ENCODE measurements at places on chromosomes 5 and 9.
A peak's percentile ranks its signal among the peaks of the same experiment; 100 is the strongest.

DNA sequence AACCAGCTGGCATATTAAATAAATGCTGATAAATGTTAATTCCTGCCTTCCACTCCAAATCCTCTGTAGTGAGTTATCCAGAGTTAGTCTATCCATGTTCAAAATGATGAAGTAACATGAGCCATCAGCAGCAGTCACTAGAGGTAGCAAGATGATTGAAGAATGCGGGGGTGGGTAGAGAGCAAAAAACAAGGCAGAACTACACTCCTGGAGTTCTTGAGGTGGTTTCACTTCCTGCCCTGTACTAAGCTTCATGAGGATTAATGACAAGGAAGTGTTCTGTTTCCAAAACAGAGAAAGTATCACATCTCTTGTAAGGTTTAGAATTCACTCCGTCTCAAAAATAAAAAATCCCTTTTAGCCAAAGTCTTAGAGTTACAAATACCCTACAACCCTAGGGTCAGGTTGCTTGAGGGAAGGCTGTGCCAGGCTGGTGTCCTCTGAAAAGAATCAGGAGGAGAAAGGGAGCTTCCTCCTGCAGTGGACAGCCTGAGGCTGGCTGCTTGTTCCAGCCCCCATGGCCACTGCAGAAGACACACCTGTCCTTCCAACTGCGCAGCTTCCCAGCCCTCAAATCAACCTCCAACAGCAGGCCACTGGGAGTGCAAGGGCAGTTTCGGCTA, 180.2 kb downstream of the DENND1A start:
- DNase-seq = no peak

- no peak for DNase-seq
These were observed 53.8 kb upstream of the FTMT start for GRCh38 chr5:121797681-121798518.

GRCh38 chr5:32323741-32324140, 11.0 kb upstream of the MTMR12 start:
- no peak for DNase-seq

GRCh38 chr9:127897193-127897692, 2.2 kb downstream of the ST6GALNAC6 start:
- DNase-seq = no peak

DNA sequence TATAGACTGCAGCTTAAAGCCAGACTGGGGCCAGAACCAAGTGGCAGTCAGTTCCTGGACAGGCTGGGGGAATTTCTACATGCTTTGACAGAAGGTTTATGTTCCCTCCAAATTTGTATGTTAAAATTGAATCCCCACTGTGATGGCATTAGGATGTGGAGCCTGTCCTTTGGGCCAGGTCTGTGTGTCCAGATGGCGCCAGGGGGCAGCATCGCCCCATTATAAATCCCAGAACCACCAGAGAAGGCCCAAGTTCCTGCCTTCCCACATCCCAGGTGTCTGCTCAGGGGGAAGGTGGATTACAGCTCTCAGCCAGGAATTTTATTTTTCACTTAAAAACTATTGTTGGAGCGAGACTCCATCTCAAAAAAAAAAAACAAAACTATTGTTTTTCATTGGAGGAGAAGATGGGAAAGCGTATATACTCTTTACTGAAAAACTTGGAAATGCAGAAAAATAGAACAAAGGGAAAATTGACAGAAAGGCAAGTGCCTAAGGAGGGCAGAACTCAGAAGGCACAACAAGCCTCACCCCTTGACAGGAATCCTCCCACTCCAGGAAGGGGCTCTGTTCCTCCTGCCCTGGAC, 5.0 kb downstream of the IL3 start:
- DNase-seq = no peak

- DNase-seq = peak; percentile 50
These were observed 29.3 kb upstream of the UNC5A start for GRCh38 chr5:176781054-176781375.

- no peak for DNase-seq
These were observed 32.4 kb upstream of the RPL26L1 start for GRCh38 chr5:172926796-172927195.

- DNase-seq = no peak
These were observed 142.8 kb upstream of the SV2C start for GRCh38 chr5:75940418-75940817.

GRCh38 chr5:123287881-123288280, 135.3 kb downstream of the CEP120 start:
- DNase-seq = no peak

GRCh38 chr9:78486661-78487060, 189.7 kb downstream of the PSAT1 start:
- no peak for DNase-seq

DNA sequence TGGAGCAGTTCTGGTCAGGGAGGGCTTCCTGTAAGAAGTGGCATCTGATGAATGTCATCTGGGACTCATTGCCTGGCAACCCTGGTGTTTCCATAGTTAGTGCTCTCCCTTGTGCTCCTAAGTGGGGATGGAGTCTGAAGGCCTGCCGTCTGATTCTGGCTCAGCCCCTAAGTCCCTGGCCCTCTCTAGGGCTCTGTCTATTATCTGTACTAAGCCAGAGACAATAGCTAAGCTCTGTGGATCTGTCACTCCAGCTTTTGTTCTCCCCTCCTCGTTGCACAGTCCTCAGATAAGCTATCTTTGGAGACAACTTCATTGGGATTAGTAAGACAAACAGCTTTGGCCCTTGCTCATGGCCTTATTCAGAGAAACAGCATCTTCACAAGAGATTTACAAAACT, 30.6 kb upstream of the TTC1 start:
- DNase-seq = no peak

- no peak for DNase-seq
These were observed 105.7 kb downstream of the TMEM174 start for GRCh38 chr5:73278693-73279092.

- DNase-seq = no peak
These were observed 5.7 kb upstream of the SYK start for GRCh38 chr9:90795871-90796317.

GRCh38 chr5:1762121-1762882, 37.3 kb downstream of the MRPL36 start:
- no peak for DNase-seq

DNA sequence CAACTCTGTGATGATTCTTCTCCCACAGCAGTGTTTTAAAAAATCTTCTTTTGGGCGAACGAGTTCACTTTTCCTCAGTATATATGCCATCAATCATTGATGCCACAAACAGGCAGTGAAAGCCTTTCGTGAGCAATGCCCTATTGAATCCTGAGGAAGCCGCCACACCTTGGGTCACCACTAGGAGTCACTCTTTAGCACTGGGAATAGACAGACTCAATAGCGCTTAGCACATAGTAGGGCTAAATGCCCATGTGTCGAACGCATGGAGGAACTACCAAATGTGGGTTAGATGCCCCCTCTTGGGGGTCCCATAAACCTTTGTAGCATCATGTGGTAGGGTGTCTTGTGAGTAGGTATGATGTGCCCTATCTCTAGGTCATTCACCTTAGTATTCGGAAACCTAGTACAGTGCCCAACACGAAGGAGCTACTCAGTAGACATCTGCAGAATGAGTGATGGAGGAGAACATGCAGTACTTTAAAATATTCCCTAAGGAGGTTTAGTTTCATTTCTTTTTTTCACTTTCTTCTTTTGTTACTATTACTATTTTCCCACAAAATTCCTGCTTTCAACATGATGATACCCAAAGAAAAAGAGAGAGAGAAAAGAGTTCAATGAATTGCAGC, 603.7 kb downstream of the BNC2 start:
- DNase-seq = no peak

DNA sequence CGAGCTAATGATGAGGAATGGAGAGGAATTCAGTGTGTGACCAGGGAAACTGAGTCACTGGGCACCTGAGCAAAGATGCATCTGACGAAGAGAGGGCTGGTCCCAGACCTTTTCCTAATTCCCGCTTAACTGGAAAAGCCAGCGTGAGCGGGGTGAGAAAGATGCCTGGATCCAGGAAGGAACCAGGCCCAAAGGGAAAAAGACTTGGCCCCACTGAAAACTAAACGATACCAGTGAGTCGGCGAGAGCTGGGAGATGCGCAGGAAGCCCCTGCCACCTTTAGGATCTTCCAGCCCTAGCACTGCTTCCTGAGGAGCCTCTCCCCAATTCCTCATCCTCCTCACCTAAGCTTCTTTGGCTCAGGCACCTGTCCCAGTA, 499 bp upstream of the FCHSD1 start:
- DNase-seq = no peak

DNA sequence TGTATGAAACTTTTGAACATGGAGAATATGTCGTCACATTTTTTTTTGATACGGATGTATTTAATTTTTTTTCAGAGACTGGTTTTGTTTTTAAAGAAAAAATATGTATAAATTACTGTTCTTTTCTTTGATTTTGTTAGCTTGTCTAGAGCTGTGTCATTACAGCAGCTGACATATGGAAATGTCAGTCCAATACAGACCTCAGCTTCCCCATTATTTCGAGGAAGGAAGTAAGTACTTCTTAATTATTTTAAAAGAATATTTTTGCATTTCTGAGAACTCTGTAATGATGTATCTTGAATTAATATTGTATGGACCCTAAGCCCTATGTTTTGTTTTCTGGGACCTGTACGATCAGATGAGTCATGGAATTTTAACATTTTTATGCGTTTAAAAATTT, 7.6 kb downstream of the TENT2 start:
- DNase-seq = no peak

GRCh38 chr5:43244823-43245565, 53.0 kb downstream of the NIM1K start:
- no peak for DNase-seq

- no peak for DNase-seq
These were observed 2.3 kb downstream of the C9orf72 start for GRCh38 chr9:27571011-27571410.

- no peak for DNase-seq
These were observed 140.6 kb downstream of the C5orf15 start for GRCh38 chr5:133827830-133828229.

GRCh38 chr5:124056326-124056990, 544.5 kb downstream of the CSNK1G3 start:
- DNase-seq = no peak

GRCh38 chr5:80275347-80275746, 19.5 kb upstream of the SERINC5 start:
- DNase-seq = peak; percentile 37

GRCh38 chr5:143101121-143101520, 302.4 kb downstream of the NR3C1 start:
- DNase-seq = no peak

DNA sequence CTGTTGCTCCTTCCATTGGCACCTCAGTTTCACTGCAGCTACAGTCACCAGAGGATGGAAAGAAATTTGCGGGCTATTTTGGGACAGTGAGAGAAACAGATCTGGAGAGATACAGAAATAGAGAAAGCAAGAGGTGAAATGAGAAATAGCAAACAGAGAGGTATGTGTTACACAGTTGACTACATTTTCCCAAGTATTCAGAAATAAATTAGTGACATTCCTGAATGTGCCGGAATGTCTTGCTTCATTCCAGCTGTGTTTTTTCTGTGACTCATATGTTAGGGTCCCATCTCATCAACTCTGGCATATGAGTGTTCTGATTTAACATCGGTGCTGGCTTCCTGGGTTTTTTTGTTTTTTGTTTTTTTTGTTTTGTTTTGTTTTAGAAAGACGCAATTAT, 63.8 kb upstream of the ZNF462 start:
- no peak for DNase-seq

DNA sequence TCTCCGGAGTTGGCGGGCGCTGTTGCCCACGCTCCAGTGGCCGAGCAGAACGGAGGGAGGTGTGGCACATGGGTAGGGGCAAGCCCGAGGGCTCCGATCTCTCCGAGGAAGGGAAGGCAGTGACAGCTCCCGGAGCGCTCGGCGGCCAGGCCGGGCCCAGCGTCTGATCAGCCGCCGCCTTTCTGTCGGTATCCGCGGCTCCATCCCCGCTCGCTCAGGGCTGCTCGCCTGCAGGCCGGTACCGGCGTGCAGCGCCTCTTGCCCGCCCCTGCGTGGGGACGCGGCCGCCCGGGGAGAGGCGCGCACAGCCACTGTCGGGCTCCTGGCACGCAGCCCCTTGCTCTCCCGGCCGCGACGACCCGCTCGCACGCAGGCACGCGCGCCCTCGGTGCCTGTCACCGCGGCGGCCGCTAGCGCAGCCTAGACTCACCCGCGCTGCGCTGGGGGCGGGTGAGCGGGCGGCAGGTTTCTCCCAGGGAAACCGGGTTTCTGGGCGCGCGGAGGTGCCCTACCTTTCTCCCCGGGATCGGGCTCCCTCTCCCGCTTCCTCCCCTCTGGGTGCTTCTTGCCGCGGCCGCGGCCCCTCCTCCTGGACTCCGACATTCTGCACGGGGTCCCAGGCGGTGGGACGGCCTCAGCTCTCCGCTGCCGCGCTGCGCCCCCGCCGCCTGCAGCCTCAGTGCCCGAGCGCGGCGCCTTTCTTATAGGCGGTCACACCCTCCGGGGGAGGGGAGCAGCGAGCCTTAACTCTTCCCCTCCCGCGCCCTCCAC, 108.4 kb downstream of the PSD2 start:
- DNase-seq = peak; percentile 71

- no peak for DNase-seq
These were observed 4.0 kb downstream of the TOR4A start for GRCh38 chr9:137281345-137282116.

DNA sequence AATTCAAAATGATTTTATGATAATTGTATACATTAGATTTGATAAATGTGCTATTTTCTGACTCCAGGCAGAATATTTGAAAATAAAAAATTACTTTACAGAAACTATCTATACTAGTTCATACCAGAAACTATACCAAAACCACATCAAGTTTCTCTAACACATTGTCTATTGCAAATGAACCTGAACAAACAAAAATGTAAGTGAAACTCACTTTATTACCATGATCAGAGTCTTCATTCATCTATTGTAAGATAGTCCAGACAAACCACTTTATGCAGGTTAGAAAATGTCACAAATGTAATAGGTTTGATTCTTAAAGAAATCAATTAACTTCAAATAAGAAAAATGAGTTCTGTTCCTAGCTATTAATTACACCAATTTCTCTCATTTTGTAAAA, 99.4 kb downstream of the OXCT1 start:
- no peak for DNase-seq

GRCh38 chr5:146520731-146521130, 4.7 kb upstream of the GPR151 start:
- DNase-seq = no peak

DNA sequence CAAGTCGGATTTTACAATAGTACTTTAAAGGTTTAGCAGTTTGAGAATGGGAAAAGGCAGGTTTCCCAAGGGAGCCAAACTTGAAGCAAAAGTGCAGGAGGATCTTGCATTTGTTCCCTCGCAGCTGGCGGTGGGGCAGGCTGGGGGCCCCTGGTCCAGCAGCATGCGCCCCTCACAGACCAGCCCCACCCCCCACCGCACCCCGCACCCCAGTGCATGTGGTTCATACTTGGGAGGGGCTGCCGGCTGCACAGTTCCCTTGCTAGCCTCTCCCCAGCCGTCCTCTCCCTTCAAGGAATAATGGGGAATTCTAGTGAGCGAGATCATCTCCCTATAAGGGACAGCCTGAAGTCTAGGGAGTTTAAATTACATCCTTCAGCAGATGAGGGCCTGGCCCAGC, 273.1 kb upstream of the IRX2 start:
- no peak for DNase-seq

GRCh38 chr5:68219161-68219816, 3.7 kb downstream of the PIK3R1 start:
- no peak for DNase-seq
